Transverse colon (tissue), 4 donors: ENCODE measurements at places on chromosomes 11 and 22. TPM values are rescaled to one million over a fixed set of nuclear protein-coding genes. Genes with fewer than 3 reads are reported as not detected.

- no peaks in the 10 kb centered on the region for H3K27me3 ChIP-seq
- H3K4me3 ChIP-seq = no peak overlapping the region
- DNase-seq = no peak
- no peak overlapping the region for H3K27ac ChIP-seq
- no peaks in the 10 kb centered on the region for H3K36me3 ChIP-seq
These were observed 11.7 kb upstream of the KAT5 start for GRCh38 chr11:65700399-65700798.

- H3K4me3 ChIP-seq = no peak overlapping the region
- no peaks in the 10 kb centered on the region for H3K36me3 ChIP-seq
- DNase-seq = no peak
- H3K4me1 ChIP-seq = no peaks in the 10 kb centered on the region
- no peak overlapping the region for H3K27ac ChIP-seq
These were observed 95.5 kb downstream of the PGR start for GRCh38 chr11:101034076-101034475.

- peaks cover 33% of the 10 kb centered on the region for H3K27me3 ChIP-seq
- no peak overlapping the region for H3K27ac ChIP-seq
- peak; percentile 41 for DNase-seq
- H3K4me3 ChIP-seq = no peak overlapping the region
- peaks cover 17% of the 10 kb centered on the region for H3K36me3 ChIP-seq
These were observed 1.3 kb downstream of the FAM180B start for GRCh38 chr11:47587723-47588326.

DNA sequence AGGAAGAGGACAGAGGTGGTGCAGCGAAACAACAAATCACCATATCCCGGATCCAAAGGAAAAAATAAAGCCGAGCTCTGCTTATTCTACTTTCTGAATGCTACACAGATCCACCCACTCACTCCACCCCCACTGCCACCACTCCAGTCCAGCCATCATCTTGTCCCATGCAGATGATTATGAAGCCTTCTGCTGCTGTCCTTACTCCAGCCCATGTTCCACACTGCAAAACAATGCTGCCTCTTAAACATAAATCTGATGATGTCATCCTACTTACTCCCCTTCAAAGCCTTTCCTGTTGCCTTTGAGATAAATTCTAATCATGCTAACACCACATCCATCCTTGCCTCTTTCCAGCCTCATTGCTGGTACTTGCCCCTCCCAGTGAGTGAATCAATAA, 6.5 kb upstream of the DRD2 start:
- H3K27ac ChIP-seq = no peak overlapping the region
- H3K36me3 ChIP-seq = no peaks in the 10 kb centered on the region
- no peaks in the 10 kb centered on the region for H3K4me1 ChIP-seq
- no peak overlapping the region for H3K4me3 ChIP-seq

- H3K27me3 ChIP-seq = no peaks in the 10 kb centered on the region
- DNase-seq = no peak
These were observed 1.5 kb downstream of the CEP295 start for GRCh38 chr11:93663021-93663420.

DNA sequence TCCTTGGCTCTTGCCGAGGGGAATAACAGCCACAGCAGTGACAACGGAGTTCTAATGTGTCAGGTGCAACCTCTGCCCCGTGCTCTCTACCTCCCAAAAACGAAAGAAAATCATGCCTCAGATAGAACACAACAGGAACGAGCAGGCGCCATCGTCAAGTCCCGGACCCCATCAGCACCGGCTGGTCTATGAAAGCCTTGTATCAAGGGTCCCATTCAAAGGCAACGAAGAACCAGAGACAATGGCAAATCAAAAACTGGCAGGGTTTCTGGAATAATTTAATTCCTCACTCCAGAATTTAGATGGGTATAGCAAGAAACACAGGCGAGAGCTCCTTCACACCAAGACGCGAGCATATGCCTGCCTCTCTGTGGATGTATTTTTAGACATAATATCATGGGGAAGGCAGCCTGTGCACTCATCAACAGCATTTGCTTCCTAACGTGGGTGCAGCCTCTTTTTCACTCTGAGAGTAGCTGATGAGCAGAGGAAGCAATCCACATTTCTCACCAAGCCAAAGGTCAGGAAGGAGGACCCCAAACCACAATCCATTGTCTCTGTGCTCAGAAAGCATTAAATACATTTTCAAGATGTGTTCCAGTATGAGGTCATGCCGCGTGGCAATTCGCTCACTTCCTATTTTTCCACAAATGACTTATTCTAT, 193.4 kb upstream of the BLID start:
- no peak overlapping the region for H3K4me3 ChIP-seq
- no peak overlapping the region for H3K27ac ChIP-seq
- no peaks in the 10 kb centered on the region for H3K4me1 ChIP-seq
- H3K36me3 ChIP-seq = no peaks in the 10 kb centered on the region
- DNase-seq = no peak

- no peaks in the 10 kb centered on the region for H3K4me1 ChIP-seq
- H3K27me3 ChIP-seq = no peaks in the 10 kb centered on the region
- H3K4me3 ChIP-seq = no peak overlapping the region
- H3K27ac ChIP-seq = no peak overlapping the region
- DNase-seq = peak; percentile 78
- no peaks in the 10 kb centered on the region for H3K36me3 ChIP-seq
These were observed 10.4 kb upstream of the SUN2 start for GRCh38 chr22:38766076-38766777.

DNA sequence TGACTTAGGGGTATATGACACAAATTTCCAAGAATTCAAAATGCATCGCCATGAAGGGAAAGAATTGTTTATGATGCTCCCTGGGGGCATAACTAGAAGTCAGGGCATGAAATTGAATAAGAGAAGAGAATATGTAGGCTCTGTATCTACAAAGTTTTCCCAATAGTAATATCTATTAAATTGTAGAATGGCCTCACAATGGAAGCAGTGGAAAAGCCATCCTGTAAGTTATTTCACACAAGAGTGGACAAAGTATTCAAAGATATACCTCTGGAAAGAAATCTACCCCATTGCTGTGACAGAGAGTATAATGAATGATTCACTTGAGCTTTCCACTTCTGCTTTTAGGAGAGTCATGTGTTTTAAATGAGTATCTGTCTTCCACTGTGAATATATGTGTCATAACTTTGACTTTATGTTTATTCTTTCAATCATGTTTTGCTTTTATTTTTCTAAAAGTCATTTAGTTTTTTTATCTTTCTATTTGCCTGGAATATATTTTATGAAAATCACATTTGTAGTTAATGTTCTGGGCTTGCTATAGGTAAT, 65.7 kb upstream of the DDI1 start:
- H3K36me3 ChIP-seq = no peaks in the 10 kb centered on the region
- H3K27ac ChIP-seq = no peak overlapping the region
- H3K4me3 ChIP-seq = no peak overlapping the region

DNA sequence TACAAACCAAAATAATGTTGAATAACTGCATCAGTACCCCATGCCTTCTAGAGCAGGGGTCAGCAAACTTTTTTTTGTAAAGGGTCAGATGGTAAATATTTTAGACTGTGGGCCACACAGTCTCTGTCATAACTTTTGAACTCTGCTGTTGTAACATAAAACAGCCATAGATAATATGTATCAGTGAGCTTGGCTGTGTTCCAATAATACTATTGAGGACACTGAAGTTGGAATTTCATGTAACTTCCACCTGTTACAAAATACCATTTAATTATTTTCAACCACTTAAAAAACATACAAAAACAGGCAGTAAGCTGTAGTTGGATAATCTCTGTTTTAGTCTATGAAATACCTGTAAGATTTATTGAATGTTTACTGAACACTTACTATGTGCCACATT, 55.2 kb downstream of the PICALM start:
- H3K27me3 ChIP-seq = no peaks in the 10 kb centered on the region
- no peak overlapping the region for H3K4me3 ChIP-seq
- H3K4me1 ChIP-seq = no peaks in the 10 kb centered on the region
- H3K36me3 ChIP-seq = no peaks in the 10 kb centered on the region
- no peak for DNase-seq

DNA sequence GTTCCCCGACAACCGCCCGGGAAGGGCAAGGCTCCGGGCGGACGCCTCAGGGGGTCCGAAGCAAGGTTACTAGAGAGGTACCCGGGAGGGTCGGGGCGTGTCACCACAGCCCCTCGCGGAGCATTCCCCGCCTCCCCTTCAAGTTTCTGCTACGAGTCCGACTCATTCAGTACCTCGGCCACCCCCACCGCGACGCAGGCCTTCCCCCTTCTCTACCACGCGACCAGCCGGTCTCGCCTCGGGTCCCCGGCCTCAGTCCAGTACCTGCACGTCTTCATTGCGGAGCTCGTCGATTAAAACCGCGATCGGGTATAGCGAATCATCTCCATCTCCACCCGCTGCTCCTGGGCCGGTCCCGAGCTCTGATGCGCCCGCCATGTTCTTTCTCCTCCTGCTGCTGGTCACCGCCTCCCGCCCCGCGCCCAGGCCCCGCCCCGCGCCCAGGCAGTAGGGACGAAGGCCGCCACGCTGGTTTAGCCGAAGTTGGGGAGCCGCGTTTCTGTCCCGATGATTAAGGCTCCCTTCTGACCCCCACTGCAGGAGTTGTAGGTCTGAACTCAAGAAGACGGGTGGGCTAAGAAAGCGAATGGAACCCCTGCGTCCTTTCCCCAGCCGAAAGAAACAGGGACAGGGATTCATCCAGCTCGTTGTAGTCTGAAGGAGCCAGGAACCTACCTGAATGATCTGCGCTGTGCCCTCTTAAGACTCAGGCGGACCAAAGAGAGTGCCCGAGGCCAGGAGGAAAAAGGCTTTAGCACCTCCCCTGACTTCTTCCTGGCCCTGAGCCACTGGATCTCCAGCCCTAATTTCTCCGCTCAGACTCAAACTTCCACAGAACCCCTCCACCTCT, at the start of gene PPP2R1B:
TSS of gene PPP2R1B (minus strand) at position 406 of the 850 bp plus-strand sequence. CDS start at position 378, 28 bp downstream.
- H3K27me3 ChIP-seq = no peaks in the 10 kb centered on the region
- H3K36me3 ChIP-seq = no peaks in the 10 kb centered on the region
- peak within 1 kb of the TSS; percentile 76 for H3K4me3 ChIP-seq

- no peaks in the 10 kb centered on the region for H3K36me3 ChIP-seq
- no peaks in the 10 kb centered on the region for H3K27me3 ChIP-seq
- DNase-seq = no peak
- H3K27ac ChIP-seq = no peak overlapping the region
- H3K4me1 ChIP-seq = no peaks in the 10 kb centered on the region
These were observed 7.5 kb downstream of the ALDH3B2 start for GRCh38 chr11:67666676-67667489.

DNA sequence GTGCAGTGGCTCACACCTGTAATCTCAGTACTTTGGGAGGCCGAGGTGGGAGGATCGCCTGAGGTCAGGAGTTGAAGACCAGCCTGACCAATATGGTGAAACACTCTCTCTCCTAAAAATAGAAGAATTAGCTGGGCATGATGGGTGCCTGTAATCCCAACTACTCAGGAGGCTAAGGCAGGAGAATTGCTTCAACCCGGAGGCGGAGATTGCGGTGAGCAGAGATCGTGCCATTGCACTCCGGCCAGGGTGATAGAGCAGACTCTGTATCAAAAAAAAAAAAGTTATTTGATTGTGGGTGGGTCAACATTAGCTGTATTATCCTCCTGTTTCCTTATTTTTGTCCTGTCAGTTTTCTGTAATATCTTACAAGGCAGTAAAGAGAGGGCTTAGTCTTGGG, 11.9 kb upstream of the RFPL1 start:
- no peak overlapping the region for H3K27ac ChIP-seq
- peaks cover 19% of the 10 kb centered on the region for H3K27me3 ChIP-seq
- no peaks in the 10 kb centered on the region for H3K36me3 ChIP-seq
- no peak overlapping the region for H3K4me3 ChIP-seq
- DNase-seq = no peak
- H3K4me1 ChIP-seq = no peaks in the 10 kb centered on the region

GRCh38 chr11:94749369-94749768, 18.8 kb upstream of the AMOTL1 start:
- peaks cover 21% of the 10 kb centered on the region for H3K27me3 ChIP-seq
- no peak overlapping the region for H3K4me3 ChIP-seq
- no peaks in the 10 kb centered on the region for H3K36me3 ChIP-seq
- H3K27ac ChIP-seq = no peak overlapping the region

GRCh38 chr11:126627421-126627820, 271.9 kb downstream of the ST3GAL4 start:
- no peak for DNase-seq
- no peaks in the 10 kb centered on the region for H3K36me3 ChIP-seq
- no peak overlapping the region for H3K4me3 ChIP-seq
- no peaks in the 10 kb centered on the region for H3K4me1 ChIP-seq
- H3K27ac ChIP-seq = no peak overlapping the region

- no peak overlapping the region for H3K4me3 ChIP-seq
- DNase-seq = peak; percentile 49
These were observed 2.4 kb upstream of the ZBTB16 start for GRCh38 chr11:114057147-114057546.

GRCh38 chr11:44774731-44775130, 48.0 kb downstream of the TSPAN18 start:
- peaks cover 7% of the 10 kb centered on the region for H3K4me1 ChIP-seq
- no peaks in the 10 kb centered on the region for H3K36me3 ChIP-seq
- no peak overlapping the region for H3K4me3 ChIP-seq
- no peak for DNase-seq

DNA sequence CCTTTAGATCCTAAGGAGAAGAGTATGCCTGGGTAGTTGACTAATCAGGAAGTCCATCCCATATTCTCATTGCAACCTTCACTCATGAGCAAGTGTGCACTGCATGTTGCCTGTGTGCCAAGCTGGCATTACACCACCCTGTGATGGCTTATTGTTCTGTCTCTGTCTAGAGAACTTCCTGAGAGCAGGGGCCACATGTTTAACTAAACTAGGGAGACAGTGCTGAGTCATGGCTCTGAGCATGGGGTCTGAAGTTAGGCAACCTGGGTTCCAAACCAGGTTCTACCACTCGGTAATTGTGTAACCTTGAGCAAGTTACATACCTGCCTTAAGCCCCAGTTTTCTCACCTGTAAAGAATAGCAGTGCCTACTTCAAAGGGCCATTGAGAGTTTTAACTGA, 39.6 kb downstream of the CSNK2A3 start:
- peaks cover 12% of the 10 kb centered on the region for H3K4me1 ChIP-seq
- no peak overlapping the region for H3K4me3 ChIP-seq
- no peak for DNase-seq
- H3K27ac ChIP-seq = no peak overlapping the region

APOA1 gene
- total RNA-seq = not detected

SYTL2 gene
- total RNA-seq = 1,280 TPM

C1QTNF4 gene
- 1.1 TPM for total RNA-seq

GGTLC3 gene
- not detected for total RNA-seq

TRIM3 gene
- 61.7 TPM for total RNA-seq

OR51G1 gene
- total RNA-seq = not detected

RTN4R gene
- total RNA-seq = not detected

OR51E2 gene
- total RNA-seq = 0.37 TPM

CTTN gene
- 386 TPM for total RNA-seq

MYRF gene
- 11.3 TPM for total RNA-seq

MRPL21 gene
- total RNA-seq = 71.5 TPM

OR51I1 gene
- not detected for total RNA-seq

PDE3B gene
- total RNA-seq = 72.9 TPM
